ENCODE measurements at places on chromosomes 7 and 10.

GRCh38 chr7:130960208-130960988 lies 226.4 kb upstream of the KLF14 start:
- peak; percentile 93 for DNase-seq

- DNase-seq: no peak
Measured at GRCh38 chr10:5618042-5618441, 48.4 kb downstream of the ASB13 start.

DNA sequence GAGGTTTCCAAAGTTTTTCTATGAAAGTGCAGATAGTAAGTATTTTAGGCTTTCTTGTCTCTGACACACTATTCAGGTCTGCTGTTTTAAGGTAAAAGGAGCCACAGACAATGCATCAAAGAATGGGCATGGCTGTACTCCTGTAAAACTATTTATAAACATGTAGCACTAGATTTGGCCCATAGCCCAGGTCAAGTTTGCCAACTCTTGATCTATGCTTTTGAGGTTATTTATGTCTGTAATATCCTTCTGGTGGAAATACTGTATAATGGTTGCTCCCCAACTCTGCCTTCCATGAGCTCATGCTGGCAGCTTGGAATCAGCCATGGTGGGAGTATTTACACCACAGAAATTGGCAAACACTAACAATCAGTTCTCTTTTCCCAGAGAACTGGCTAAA lies 244.6 kb downstream of the BUB3 start:
- DNase-seq: no peak

GRCh38 chr7:118615681-118616080 lies 391.2 kb downstream of the ANKRD7 start:
- no peak for DNase-seq

DNA sequence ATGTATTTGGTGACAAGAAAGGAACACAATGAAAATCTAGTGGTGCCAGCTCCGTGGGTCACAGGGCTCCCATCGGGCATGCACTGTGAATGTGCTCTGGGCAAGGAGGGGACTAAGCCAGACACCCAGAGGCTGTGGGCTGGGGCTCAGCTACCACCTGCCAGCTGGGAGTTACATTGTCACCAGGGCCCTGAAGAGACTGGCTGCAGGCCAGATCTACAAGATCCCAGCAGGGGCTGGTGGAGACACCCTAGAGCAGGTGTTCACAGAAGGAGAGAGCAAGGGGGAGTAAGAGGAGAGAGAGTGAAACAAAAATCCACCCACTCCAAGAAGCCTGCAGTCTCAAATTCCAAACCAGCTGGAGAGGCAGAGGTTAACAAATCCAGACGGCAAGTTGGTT lies 116.6 kb upstream of the ADCY1 start:
- DNase-seq: no peak

DNA sequence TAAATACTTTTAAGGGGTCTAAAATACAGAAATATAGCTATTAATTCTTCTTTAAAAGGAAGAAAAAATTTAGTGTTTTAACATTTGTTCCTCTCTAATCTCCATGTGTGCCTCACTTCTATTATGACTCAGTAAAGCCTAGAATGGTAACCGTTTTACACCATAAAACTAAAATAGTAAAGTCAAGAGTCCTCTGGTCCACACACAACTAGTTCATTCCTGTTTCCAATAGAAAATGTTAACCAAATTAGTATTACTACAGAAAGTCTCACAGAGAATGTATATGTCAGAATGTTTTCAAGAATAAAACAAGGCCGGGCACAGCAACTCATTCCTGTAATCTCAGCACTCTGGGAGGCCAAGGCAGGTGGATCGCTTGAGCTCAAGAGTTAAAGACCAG lies 55.8 kb downstream of the CNOT4 start:
- no peak for DNase-seq

GRCh38 chr10:4767033-4767814 lies 58.8 kb upstream of the AKR1E2 start:
- DNase-seq: peak; percentile 65

DNA sequence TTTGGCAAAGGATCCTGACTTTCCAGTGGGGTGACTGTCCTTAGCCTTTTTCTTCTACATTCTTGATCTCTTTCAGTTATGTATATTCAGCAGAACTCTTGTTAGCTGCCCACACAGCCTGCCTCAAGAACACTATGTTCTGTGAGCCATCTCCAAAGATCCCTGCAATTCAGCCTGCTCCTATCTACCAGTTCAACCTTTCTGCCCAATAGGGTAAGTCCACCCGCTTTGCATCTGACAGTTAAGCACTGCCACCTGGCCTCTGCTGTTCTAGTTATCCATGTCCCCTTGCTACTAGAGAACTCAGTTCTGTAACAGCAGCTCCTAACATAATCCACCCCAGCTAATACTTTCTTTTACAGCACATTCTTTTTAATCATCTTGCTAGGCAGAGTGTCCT lies 13.5 kb downstream of the OR9A2 start:
- DNase-seq: no peak

DNA sequence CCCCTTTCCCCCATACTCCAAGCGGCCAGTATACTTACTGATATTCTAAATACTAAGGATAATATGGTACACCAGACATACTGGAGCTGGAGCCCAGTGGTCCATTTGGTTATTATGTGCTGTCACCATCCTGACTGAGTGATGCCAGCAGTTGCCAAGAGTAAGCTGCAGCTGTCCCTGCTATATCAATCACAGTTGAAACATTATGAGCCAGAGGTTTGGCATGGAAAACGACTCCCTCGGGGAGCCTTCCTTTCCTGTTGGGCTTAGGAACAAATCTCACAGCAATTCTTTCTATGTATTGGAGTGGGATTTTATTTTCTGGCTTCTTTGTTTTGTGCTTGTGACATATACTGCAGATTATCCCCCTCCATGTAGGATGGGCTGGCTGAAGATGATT lies 32.6 kb downstream of the STRIP2 start:
- no peak for DNase-seq

DNA sequence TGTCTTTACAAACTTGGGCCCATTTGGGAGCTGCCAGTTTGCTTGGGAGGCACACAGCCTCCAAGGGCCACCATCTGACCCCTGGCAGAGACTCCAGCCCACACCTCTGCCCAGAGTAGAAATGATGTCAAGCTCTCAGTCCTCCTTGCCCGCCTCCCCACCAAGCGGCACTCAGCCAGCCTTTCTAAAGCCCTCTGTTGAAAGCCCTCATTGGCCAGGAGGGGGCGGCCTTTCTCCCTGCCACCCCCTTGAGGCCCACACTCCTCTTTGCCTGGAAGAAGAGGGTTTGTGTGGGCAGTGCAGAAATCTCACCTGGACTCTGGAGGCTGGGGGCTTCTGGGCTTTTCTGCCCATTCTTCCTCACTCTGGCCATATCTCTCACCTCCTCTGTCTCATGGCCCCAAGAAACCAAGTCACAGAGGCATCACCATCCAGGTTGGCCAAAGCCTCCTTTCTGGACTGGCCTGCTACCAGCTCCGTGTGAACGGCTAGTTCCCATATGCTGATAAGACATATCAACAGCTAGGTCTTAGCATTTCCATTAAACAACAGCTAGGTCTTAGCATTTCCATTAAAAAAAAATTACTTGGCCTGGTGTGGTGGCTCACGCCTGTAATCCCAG lies 36.1 kb downstream of the UBTD1 start:
- DNase-seq: no peak

DNA sequence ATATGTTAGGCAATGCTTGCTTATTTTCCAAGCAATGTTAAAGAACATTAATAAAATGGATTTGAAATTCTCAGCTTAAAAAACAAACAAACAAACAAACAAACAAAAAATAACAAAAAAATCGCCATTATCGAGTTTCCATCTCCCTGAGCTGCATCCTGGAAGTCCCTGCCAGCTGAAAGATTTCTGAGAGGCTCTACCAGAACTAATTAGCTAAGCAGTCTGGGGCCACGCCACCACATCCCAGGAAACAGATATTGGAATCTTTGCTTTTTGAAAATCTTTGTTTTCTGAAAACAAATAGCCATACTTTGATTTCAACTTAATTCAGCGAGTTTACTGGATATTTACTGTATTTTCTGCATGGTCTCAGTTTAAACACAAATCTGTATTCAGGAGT lies 143.6 kb downstream of the LSMEM1 start:
- no peak for DNase-seq

DNA sequence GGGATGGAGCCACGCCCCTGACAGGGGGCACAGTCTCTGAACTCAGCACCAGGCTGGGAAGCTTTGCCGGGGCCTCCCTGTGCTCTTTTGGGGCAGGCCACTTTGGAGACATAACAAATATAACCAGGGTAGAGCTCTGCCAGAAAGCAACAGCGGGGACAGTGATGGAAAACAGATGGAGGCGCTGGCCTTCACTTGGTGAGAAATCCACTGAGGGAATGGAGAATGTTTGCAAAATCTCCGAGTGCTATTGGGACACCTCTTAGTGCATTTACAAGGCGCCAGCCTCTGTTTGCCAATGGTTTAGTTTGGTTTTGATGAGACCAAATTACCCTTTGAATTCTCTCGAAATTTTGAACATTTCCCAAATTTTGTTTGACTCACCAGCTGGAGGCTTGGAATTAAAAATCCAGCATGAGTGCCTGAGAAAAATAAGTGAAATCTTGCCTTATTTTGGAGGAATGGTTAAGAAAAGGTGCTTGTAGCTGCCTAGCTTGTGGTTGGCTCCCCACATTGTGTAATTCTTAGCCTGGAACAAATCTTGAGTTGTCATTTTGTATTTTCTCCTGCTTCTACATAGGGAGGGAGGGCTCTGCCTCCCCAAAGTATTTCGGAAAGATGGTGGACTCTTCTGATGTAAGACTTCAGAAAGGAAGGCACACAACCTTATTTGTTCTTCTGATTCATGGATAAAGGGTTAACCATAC lies 980.5 kb downstream of the LRMDA start:
- no peak for DNase-seq
